ENCODE measurements at places on chromosomes 2 and 18. TPM values are rescaled to one million over a fixed set of nuclear protein-coding genes. Genes with fewer than 3 reads are reported as not detected.

GRCh38 chr2:113872201-113872600 is 17.7 kb upstream of the ACTR3 start:
- DNase-seq = no peak

- DNase-seq = no peak
Measured at GRCh38 chr2:224749136-224749535, 33.0 kb upstream of the CCDC195 start.

DNA sequence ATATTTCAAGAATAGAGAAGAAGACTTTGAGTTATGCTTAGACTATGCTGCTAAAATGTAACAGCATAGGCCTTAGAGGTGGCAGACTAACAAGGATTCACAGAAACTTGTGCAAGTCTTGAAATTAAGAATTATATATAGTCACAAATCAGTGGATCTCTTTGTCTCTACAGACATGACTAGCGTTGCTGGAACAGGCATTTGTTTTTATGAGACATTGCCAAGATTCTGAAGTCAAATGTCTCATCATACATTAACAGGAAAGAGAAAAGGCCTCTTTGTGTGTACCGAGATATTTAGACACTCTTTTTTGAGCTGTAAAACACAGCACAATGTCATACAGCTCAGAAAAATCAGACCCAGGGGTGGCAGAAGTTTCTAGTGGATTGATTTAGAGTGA is 207.1 kb downstream of the TMX3 start:
- no peak for DNase-seq

- peak; percentile 36 for DNase-seq
Measured at GRCh38 chr2:60294901-60295635, 258.4 kb downstream of the BCL11A start.

RAD51AP2 gene
- polyA plus RNA-seq = not detected
